Smooth muscle cell of the pulmonary artery (primary cell): ENCODE measurements at places on chromosomes 11 and 22. TPM values are rescaled to one million over a fixed set of nuclear protein-coding genes. Genes with fewer than 3 reads are reported as not detected.

Gene OR52J3
- total RNA-seq = not detected in 2 replicates

Gene VPREB1
- total RNA-seq = not detected in 2 replicates

Gene FOLH1
- total RNA-seq = 0.65 TPM in 1 of 2 replicates, not detected in the other

Gene MMP1
- total RNA-seq = 746 and 915 TPM in 2 replicates

Gene SYT12
- 1.6 and 2.6 TPM in 2 replicates for total RNA-seq

Gene SLC22A9
- total RNA-seq = not detected in 2 replicates

Gene TMPRSS5
- 0.07 TPM in 2 replicates for total RNA-seq

Gene MUC2
- not detected in 2 replicates for total RNA-seq

Gene PIK3IP1
- 28.9 and 29.4 TPM in 2 replicates for total RNA-seq

Gene MGAT3
- total RNA-seq = 1.3 and 4.2 TPM in 2 replicates

Gene CALCB
- total RNA-seq = not detected in 2 replicates

Gene MARK2
- total RNA-seq = 10.3 and 12.0 TPM in 2 replicates

Gene CNGA4
- 0.07 and 0.17 TPM in 2 replicates for total RNA-seq

Gene UPB1
- under 0.01 and 0.03 TPM in 2 replicates for total RNA-seq

Gene OR2D2
- 0.13 and 0.36 TPM in 2 replicates for total RNA-seq

Gene RIBC2
- 0.20 and 0.46 TPM in 2 replicates for total RNA-seq

Gene SIDT2
- total RNA-seq = 53.9 and 63.9 TPM in 2 replicates

Gene LYVE1
- total RNA-seq = 0.23 and 4.6 TPM in 2 replicates

Gene POU2AF2
- not detected in 2 replicates for total RNA-seq

Gene P4HA3
- 36.9 and 39.1 TPM in 2 replicates for total RNA-seq

Gene FAU
- total RNA-seq = 128 and 138 TPM in 2 replicates

Gene CRYBB3
- not detected in 2 replicates for total RNA-seq

Gene PLXNB2
- total RNA-seq = 226 and 278 TPM in 2 replicates

Gene MS4A2
- total RNA-seq = 0.03 TPM in 1 of 2 replicates, not detected in the other

Gene MMP12
- total RNA-seq = 0.07 and 0.17 TPM in 2 replicates

Gene OR52E8
- total RNA-seq = 0.13 TPM in 1 of 2 replicates, not detected in the other

Gene OR51I1
- not detected in 2 replicates for total RNA-seq

Gene UCP3
- total RNA-seq = 0.65 and 0.73 TPM in 2 replicates

Gene CCDC81
- total RNA-seq = 2.8 and 4.2 TPM in 2 replicates

Gene PLCB3
- total RNA-seq = 39.9 and 51.0 TPM in 2 replicates

Gene OR52A1
- not detected in 2 replicates for total RNA-seq

Gene OR8A1
- not detected in 2 replicates for total RNA-seq

Gene OR52H1
- total RNA-seq = 0.91 and 0.99 TPM in 2 replicates
